ENCODE measurements at places on chromosomes 6 and 20. TPM values are rescaled to one million over a fixed set of nuclear protein-coding genes. Genes with fewer than 3 reads are reported as not detected.

DNA sequence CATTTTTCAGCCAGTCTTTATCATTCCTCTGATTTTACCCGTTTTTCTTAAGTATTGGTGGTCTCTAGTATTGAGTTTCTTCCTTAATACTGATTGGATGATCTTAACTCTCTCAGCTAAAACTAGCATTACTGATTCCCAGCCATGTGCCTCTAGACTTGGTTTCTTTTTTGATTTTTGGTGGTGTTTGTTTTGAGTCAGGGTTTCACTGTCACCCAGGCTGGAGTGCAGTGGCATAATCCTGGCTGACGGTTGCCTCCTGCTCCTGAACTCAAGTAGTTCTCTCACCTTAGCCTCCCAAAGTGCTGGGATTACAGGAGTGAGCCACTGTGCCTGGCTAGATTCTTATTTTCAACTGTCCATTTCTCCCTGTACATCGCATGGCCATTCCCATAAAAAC, 24.9 kb downstream of the DPPA5 start:
- DNase-seq = no peak

- no peak for DNase-seq
Observed at GRCh38 chr6:145848541-145848940, 33.9 kb upstream of the FBXO30 start.

DNA sequence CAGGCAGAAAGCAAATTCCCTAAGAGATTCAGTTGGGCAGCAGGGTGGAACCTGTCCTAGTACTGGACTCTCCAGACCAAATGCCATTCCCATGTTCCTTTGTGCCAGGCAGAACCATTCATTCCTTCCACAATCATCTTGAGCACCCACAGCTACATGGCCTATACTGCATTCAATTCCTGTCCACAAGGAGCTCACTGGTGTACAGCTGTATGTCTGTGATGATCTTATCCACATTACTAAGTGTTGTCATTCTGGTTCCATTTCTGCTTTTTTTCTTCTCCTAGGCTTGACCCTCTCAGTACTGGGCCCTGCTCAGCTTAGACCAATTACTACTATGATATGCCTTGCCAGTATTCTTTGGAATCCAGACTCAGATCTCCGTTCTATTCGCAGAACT, 27.5 kb downstream of the MAN1A1 start:
- DNase-seq = no peak

- no peak for DNase-seq
Observed at GRCh38 chr6:109345986-109346385, 36.3 kb downstream of the CD164 start.

GRCh38 chr20:52270696-52271095, 79.1 kb upstream of the ZFP64 start:
- no peak for DNase-seq

DNA sequence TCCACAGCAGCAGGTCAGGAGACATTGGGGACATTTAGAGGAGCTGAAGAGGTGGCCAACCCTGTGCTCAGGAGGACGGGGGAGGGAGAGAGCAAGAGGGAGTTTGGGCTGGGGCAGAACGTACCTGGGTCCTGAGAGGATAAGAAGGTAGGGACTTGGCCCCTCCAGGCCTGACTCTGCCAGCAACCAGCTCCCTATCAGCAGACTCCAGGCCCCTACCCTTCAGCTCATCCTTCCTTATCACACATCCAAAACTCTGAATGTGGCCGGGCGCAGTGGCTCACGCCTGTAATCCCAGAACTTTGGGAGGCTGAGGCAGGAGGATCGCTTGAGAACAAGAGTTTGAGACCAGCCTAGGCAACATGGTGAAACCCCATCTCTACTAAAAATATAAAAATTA, 5.0 kb downstream of the STMN3 start:
- DNase-seq = no peak

DNA sequence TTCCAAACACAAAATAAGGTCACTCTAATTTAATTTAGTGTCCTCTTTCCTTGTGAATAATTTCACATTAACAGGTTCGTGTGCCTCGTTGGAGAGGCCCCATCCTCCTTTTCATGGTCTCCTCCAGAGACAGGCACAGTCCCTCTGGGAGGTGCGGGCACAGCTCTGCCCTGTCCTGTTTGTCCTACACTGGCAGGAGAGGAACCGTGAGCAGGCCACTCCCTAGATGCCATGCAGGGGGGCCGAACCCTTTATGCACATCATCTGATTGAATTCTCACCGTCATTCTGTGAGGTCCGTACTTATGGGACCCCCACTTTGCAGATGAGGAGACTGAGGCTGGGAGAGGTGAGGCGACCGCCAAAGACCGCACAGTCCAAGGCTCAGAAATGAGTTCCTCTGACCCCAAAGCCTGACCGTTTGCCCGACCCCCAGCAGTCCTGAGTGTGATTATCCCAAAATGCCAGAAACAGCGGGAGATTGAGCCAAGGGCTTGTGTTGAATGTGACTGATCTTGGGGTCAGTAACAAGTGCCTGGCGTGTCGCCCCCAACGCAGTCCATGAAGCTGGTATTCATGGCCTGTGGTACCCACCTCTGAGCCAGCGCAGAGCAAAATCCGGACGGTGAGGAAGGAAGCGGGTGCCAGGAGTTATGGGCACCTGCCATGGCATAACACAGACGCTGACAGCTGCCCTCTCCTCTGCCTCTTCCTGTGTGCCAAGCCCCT, 43.5 kb downstream of the PMEPA1 start:
- DNase-seq = no peak

GRCh38 chr20:25864326-25864962, 167.8 kb upstream of the ZNF337 start:
- DNase-seq = peak; percentile 1

DNA sequence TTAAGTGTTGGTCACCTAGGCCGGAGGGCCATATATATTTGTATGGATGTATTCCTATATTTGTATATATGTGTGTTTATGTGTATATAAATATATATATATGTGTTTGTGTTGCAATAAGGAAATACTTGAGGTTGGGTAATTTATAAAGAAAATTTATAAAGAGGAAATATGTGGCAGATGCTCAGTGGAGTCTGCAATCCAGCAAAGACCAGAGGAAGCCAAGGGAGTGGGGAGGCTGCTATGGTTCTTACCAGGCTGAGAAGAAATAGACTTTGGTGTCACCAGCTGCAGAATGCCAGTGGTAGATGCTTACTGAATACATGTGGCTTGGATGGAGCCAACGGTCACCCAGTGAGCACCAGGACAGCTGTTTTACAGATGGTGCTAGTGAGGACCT, 97.4 kb upstream of the ELOVL5 start:
- no peak for DNase-seq

DNA sequence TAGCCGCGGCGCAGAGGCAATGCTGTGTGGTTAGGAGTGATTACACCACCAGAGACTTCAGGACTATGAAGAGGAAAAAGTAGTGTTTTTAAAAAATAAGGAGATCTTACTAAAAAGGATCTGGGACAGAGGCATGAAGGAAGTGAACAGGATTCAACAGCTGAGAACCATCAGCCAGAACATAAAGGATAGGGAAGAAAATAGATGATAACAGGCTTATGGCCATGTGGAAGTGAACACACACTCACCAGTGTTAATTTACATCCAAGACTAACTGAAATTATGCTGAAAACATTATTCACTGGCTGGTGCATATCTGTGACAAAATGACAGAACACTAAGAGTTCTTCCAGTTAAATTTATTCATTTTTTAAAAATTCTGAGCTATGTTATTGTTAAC, 47.5 kb upstream of the BCLAF1 start:
- no peak for DNase-seq

- no peak for DNase-seq
Observed at GRCh38 chr6:21887231-21888185, 294.0 kb downstream of the SOX4 start.

- no peak for DNase-seq
Observed at GRCh38 chr20:37096415-37097041, 731 bp upstream of the RBL1 start.

DNA sequence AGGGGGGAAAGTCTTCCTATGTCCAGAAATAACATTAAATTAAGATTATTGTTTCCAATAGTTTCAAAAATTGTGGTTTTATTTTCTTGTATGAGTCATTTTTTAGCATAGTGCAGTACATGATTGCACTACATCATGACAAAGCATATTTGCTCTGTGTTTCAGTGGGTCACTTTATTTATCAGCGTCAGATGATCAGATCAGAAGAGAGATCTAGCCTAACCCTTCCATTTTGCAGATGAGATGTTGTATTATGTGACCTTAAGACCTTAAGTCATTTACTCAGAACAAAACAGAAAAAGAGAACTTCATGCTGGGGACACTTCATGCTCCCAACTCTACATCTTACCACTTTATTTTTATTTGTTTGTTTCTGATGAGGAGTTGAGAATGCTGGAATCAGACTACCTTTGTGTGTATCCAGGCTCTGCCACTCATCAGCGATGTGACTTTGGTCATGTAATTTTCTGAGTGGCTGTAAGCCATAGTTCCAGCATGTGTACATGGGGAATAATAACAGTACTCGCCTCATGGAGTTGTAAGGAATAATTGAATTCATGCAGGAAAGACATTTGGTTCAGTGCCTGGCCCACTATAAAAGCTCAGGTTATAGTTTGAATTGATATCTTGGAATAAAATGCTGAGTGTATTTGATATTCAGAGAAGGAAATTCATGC, 13.5 kb downstream of the EYA4 start:
- no peak for DNase-seq

DNA sequence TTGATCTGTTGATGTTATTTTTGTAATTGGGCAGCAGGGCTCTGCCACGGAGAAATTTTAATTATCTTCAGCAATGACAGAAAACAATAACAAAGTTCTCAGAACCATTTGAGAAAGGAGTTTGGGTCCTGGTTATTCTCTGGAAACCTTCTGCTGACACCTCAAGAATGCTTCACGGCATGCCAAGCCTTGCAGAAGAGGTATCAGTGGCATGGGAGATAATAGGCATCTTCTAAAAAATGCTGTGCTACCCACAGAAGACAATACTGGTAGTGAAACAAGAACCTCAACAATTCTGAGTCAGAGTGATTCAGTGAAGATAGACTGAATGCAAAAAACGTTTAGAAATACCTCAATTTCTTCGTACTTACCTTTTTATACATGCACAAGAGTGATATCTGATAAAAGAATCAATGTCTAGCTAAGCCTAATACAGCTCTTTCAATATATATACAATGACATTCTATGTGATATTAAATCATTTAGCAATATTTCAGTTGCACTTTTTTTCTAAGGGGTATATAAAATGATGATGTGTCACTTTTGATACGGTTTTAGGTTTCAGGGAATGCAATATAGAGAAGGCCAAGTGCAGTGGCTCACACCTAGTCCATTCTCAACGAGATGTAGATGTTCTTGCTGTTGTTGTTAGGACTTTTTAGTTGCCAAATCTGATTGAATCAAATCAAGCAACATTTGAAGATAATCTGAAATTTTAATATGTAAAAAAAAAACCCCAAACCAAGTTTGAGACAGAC, 110.4 kb upstream of the COL21A1 start:
- no peak for DNase-seq

- peak; percentile 29 for DNase-seq
Observed at GRCh38 chr6:53746442-53747103, 48.2 kb upstream of the LRRC1 start.

- DNase-seq = peak; percentile 36
Observed at GRCh38 chr6:28944412-28944865, 20.7 kb upstream of the TRIM27 start.

The NMBR gene
- not detected for total RNA-seq

The PLAGL2 gene
- total RNA-seq = 8.5 TPM

The BAG2 gene
- total RNA-seq = 11.9 TPM

The RGS17 gene
- 3.8 TPM for total RNA-seq

The ZNF292 gene
- 7.6 TPM for total RNA-seq

The ELOVL4 gene
- total RNA-seq = 4.8 TPM

The ENPP4 gene
- total RNA-seq = 3.0 TPM

The FOXS1 gene
- total RNA-seq = not detected

Measured in H7 (cell line).